ENCODE measurements at places on chromosomes 5 and 9.

DNA sequence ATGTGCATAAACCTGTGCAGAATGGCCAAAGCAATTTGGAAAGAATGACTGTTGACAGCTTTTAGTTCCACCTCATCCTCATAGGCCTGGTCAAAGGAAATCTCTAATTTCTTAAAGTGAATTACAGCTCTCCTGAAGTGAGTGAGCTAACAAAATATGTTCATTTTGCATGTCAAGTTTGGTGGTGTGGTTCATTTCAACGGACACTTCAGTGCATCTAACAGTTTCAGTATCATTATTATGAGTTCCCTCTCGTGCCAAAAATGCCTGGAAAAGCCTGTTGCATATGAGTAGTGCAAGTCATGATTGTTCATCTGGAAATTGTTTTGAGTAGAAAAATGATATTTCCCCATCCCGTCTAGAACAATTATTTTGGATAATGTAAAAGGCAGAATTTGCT is 53.2 kb upstream of the HMHB1 start:
- peak; percentile 88 for DNase-seq

- DNase-seq: no peak
Observed at GRCh38 chr5:168784454-168784853, 205.3 kb upstream of the PANK3 start.

DNA sequence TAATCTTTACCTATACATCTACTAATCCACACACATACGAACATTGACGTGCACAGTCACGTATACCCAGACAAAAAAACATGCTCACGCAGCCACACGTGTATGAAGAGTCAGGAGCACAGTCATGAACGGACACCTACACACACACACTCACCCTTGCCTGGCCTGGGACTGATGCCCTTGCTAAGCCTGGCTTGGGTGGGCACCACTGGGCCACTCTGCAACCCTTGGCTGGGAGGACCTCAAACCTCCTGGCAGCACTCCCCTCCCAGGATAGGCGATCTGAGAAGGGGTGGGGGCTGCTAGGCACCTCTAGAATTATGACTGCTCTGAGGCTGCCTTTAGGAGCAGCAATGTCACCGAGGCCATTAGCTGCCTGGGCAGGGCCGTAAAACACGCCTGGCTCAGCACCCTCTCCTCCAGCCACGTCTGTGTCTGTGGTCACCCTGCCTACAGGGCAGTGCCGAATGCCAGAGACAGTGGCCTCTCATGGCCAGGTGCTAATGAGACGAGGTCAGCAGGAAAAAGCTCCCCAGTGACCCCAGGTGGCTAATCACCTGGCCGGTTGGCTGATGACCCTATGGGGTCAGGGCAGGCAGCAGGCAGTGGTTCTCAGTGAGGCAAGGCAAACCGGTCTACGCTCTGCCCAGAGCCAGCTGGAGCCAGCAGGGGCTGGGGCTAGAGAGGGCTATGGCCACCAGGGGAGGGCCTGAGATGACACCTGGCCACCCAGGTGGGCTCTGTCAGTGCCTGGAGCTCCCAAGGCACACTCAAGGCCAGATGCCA is 33.7 kb upstream of the MVB12B start:
- DNase-seq: peak; percentile 25

DNA sequence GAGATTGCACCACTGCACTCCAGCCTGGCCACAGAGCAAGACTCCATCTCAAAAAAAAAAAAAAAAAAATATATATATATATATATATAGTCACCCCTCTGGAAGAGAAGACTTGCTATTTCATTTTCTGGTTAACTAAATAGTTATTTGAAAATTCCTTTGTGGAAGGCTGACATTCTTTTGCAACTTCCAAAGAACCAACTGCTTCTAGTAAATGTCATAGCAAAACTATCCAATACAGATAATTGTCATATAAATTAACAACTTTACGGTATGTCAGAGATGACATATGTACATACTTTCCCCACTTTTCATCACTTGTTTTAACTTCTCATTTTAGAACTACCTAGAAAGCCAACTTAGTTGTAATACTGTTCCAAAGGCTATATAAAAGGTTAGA is 50.9 kb downstream of the PRUNE2 start:
- no peak for DNase-seq

All from tongue (tissue), 3 donors.